Right forelimb (tissue), 1 donor: ENCODE measurements at places on chromosomes 4 and X.
A peak's percentile ranks its signal among the peaks of the same experiment; 100 is the strongest.

DNA sequence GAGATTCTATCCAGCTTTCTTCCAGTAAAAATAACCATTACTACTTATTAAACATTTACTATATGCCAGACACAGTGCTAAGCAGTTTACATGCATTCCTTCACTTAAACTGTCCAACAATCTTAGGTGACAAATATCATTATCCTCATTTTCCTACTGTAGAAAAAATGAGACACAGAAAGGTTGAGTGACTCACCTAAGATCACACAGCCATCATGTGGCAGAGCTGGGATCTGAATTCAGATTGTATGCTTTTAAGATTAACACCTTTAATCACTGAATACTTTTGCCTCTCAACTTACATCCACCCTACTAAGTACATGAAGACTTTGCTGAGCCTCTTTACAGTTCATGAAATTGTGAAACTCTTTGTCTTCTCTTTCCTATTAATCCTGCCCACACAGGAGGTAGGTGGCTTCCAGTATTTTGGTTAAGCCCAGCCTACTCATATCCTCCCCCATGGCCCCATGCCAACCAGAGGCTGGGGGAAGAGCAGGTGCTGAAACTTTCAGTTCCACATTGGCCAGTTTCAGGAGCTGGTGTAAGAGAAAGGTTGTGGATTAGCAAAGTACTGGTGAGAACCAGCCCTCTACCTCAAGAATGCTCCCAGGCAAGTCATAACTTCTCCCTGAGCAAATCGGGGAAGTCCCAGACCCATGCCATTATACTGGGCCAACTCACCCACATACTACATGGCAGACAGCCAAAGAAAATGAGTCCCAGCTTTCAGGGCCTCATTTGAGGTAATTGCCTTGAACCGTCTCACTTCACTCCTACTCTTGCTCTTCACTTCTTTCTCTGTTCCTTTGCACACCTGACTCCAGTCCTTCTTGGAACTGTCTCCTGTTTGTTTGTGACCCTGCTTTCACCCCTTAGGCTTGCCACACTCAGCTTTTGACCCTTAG, 211.1 kb downstream of the GUCY2F start:
- DNase-seq = no peak

DNA sequence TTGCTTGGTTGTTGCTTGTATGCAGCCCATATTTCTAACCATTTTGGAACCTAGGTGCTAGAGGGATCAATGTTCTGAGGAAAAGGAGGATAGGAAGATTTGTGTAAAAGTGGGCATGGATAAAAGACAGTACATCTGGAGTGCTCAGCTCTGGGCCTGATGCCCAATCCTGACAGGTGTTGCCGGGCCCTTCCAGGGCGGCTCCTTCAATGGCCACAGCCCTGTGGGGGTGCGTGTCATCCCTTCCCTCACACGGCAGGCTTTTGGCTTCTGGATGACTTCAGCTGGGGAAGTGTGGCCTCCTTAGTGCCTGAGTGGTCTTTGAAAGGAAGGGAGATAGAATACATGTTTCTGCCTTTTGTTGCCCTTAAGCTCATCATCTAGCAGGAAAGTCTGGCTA, 47.2 kb downstream of the NELFA start:
- DNase-seq = no peak

- DNase-seq = no peak
These were observed 50.1 kb downstream of the IRF2 start for GRCh38 chr4:184424279-184424678.

- no peak for DNase-seq
These were observed 362.3 kb downstream of the PABPC4L start for GRCh38 chr4:133839326-133839725.

DNA sequence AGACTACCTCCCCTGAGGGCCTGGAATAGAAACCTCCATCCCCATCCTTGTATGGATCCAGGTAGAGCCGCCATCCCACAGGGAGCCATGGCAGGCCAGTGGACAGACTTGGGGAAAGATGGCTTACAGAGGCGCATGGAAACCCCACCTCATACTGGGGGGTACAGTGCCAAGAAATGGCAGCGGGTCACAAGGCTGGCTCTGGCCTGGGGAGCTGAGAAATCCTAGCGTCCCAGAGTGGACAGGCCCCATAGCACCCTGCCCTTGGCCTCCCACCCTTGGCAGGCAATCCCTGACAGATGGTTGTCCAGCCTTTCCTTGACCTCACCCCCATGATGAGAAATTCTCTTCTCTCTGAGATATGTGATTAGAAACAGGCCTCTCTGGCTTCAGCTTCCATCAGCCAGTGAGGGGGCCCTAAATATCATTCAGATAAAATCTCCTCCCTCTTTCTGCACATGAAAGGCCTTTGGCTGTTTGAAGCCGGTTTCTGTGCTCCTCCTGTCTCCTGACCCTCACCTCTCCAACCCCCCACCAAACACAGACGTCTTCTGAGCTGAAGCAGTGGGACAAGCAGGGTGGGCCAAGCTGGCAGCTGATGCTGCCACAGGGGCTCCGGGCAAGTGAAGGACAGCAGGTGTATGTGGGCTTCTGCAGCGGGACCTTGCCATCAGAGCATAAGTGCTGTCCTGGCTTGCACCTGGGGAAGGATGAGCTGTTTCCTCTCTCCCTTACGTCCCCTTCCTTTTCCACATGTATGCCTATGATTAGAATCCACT, 204.4 kb upstream of the MAMLD1 start:
- DNase-seq = no peak

GRCh38 chrX:38170556-38170955, 50.1 kb downstream of the SRPX start:
- DNase-seq = no peak

- DNase-seq = no peak
These were observed 127.7 kb downstream of the PRKX start for GRCh38 chrX:3585719-3586118.

DNA sequence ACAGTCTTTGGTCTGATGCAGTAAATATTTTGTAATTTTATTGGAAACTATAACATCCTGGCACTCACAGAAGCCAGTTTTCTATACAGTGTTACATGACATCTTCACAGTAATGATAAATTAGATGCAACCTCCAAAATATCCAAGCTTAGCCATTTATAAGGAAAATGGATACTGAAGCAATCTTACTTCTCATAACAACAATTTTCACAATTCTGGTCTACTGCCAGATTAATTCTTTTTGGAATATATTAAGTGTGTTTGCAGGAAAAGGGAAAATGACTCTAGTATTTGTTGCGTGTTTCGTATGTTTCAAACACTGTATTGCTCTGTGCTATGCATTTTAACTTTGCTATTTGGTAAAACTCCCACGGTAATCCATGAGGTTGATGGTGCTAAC, 1870.9 kb downstream of the ARAP2 start:
- DNase-seq = no peak

- peak; percentile 44 for DNase-seq
These were observed 1653.5 kb upstream of the AGA start for GRCh38 chr4:179095585-179096221.

DNA sequence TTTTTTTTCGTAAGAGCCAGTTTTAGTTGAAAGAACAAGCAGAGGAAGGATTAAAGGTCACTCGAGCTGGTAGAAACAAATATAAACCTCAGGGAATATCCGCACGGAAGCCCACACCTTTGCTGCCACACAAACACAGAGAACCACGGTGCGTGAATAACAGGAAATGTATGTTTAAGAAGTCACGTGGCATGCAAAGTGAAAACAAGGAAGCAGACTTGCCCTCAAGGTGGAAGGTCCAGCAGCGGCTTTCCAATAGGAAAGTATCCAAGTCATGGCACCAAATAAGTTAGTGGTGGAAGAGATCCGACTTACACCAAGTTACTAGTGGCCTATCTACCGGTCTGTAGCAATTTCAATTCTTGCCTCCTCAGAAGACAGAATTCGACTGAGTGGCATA, 215.5 kb downstream of the HHIP start:
- no peak for DNase-seq

DNA sequence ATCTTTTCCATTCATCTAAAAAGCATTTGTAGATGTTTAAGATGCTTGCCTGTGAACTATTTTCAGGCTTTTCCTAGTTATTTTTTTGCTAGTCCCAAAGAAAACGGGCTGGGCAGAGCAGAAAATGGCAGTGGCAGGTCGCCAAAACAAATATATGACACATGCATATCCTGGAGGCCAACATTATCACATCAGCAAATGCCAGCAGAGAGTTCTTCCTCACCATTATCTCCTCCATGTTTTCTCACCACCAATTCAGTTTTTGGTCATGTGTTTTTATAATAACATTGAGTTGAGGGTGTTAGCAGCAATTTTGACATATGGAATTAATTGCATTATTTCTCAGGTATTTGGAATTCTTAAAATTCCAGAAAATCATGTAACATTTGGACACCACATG, 97.9 kb upstream of the EOLA2 start:
- DNase-seq = no peak

GRCh38 chr4:18082236-18082635, 60.7 kb upstream of the LCORL start:
- DNase-seq = no peak

- no peak for DNase-seq
These were observed 190.6 kb upstream of the NEIL3 start for GRCh38 chr4:177119021-177119471.

- no peak for DNase-seq
These were observed 16.6 kb downstream of the MAGEA9B start for GRCh38 chrX:149570668-149571067.

DNA sequence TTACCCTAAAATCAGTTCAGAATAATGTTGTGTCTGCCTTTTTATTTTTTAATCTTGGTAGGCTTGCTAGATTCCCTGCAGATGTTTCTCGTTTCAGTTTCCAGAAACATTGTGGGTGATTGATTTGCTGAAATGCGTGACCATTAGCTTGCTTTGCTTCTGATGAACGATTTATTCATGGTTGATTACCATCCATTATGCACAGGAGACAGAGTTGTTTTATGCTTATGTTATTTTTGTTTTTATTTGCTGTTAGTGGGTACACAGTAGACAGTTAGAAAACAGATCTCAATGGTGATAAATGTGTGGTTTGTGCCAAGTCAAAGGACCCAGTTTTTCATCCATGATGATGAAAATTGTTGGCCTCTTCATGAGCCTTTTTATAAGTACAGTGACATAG, 455.6 kb upstream of the BOD1L1 start:
- no peak for DNase-seq

DNA sequence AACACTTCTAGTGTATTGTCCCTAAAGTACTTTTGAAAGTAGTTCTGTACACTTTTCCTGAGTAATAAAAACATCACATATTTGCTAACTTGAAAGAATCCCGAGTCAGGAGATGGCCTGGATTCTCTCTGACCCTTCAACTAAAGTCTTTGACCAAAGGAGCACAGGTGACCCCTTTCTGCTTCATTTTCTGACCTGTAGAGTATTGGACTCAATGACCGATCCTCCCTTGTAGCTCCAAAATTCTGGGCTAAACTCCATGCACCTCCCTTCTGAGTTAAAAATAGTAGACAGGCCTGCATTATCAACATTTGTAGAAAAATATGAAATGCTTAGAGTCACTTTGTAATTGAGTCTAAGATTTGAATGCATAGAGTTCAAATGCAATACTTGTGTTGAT, 4.0 kb upstream of the TAPT1 start:
- DNase-seq = no peak

DNA sequence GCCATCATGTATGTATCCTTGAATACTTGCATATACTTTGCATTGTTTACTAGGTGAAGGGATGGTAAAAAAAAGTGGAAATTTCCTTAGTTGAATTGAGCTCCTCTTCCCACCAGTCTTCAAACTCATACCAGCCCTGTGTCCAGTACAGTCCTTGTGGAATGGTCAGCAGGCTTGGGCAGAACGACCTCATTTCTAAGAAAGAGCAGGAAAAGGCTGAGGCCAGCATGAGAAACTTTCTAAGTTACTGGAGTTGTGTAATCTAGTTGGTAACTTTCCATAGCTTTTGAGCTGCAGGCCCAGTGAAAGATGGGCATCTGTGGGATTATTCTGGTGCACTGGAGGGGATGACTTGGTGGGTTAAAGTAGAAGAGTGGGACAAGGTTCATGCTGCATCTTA, 87.6 kb downstream of the DCUN1D4 start:
- no peak for DNase-seq

DNA sequence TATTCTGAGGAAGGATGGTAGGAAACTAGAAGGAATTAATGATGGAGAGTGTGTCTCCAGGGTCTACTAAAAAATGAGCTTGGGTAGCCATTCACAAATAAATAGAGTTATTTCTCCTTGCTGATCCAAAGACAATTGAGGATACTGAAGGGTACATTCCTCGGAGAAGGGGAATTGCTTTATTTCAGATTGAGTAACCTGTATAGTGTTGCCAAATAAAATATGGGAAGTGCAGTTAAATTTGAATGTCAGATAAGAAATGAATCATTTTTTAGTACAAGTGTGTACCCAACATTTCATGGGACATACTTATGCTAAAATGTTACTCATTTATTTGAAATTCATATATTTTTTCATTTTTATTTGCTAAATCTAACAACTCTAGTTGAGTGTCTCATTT, 16.0 kb upstream of the VSIG1 start:
- DNase-seq = no peak

DNA sequence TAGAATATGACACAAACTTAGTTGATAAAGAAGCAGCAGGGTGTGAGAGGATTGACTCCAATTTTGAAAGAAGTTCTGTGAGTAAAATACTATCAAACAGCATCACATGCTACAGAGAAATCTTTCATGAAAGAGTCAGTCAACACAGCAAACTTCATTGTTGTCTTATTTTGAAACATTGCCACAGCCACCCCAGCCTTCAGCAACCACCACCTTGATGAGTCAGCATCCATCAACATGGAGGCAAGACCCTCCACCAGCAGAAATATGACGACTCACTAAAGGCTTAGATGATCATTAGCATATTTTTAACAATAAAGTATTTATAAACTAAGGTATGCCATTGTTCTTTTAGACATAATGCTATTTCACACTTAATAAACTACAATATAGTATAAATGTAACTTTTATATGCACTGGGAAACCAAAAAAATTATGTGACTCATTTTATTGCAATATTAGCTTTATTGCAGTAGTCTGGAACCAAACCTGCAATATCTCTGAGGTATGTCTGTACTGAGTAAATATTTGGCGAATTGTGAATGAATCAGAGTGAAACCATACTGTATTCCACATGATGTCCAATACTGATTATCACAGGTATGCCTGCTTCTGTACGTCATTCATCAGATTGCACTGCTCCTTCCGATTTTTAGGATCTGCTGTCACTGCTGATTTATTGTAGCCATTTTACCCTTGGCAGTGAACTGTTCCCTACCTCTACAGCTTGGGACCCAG, 11.6 kb downstream of the FRMPD4 start:
- no peak for DNase-seq
